Activated T-cell treated with anti-CD3 and anti-CD28 coated beads for 24 hours (primary cell): ENCODE measurements at places on chromosomes 7 and 10.

DNA sequence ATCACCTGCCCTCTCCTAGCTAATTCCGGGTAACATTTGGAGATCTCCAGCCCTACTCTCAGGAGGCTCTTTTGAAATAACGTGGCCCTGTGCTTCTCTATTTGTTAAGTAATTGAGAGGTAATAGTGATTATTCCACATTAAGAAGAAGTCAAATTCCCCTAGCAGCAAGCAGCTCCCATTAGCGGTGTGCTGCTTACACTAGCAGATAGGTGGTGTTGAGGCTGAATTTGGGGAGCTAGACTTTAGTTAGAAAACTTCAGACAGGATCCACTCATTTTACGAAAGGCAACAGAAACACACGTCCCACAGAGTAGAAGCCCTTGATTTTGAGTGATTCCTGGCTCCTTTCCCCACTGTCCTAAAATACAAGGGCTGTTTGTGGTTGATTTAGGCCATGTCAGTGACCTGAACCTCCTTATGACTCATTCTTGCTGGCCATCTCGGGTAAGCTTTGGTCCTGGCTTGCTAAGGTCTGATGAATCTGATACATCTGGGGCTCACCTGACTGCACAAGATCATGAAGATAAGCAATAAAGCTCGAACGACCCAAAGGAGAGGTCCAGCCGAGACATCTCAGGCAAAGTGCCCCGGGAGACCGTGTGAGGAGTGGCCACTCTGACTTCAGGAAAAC is 77.2 kb downstream of the FAM204A start:
- DNase-seq, result no peak

DNA sequence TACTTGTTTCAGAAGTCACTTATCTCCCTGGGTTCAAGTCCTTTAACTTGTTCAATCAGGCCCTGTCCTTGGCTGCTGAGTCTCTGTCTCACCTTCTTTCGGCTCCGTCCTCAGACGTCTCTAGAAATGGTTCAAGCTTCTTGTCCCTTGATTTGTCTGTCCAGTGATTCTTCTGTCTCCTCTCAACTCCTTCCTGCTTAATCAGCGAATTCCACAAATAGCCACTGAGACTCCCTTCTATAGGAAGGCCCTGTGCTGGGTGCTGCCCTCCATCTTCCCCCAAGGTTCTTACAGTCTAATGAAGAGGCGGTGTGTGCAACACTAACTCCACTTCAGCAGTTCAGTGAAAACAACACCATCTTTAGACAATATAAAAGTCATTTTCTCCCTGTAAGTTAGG is 12.7 kb downstream of the FAM241B start:
- DNase-seq, result no peak

GRCh38 chr10:104274762-104275721 is 6.1 kb downstream of the GSTO2 start:
- no peak for DNase-seq

DNA sequence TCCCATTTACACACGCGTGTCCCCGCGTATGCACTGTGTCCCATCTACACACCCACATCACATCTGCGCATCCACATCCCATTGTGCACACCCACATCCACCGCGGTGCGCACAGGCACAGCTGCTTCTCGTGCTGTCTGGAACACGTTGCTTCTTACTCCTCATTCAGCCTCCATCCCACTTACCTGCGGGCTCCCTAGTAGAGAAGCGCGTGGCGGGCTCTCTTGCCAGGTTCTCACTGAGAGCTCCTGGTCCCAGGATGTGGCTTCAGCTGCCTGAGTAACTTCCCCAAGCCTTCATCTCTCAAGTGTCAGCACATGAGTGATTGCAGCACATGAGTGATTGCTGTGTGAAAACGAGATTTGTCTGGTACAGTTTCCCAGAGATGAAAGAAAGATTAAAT is 117.8 kb downstream of the TRRAP start:
- DNase-seq, result no peak

GRCh38 chr10:110323503-110323902 is 18.8 kb upstream of the SMNDC1 start:
- no peak for DNase-seq

- DNase-seq, result no peak
These were observed 743 bp downstream of the RBM17 start for GRCh38 chr10:6089334-6090219.

DNA sequence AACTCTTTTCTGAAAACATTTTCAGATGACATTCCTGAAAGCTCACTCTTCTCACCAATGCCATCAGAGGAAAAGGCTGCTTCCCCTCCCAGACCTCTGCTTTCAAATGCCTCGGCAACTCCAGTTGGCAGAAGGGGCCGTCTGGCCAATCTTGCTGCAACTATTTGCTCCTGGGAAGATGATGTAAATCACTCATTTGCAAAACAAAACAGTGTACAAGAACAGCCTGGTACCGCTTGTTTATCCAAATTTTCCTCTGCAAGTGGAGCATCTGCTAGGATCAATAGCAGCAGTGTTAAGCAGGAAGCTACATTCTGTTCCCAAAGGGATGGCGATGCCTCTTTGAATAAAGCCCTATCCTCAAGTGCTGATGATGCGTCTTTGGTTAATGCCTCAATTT is 16.5 kb downstream of the ANLN start:
- no peak for DNase-seq
